ENCODE measurements at places on chromosomes 6 and 20. TPM values are rescaled to one million over a fixed set of nuclear protein-coding genes. Genes with fewer than 3 reads are reported as not detected.

TPBG gene
- total RNA-seq = 42.6 TPM

DNA sequence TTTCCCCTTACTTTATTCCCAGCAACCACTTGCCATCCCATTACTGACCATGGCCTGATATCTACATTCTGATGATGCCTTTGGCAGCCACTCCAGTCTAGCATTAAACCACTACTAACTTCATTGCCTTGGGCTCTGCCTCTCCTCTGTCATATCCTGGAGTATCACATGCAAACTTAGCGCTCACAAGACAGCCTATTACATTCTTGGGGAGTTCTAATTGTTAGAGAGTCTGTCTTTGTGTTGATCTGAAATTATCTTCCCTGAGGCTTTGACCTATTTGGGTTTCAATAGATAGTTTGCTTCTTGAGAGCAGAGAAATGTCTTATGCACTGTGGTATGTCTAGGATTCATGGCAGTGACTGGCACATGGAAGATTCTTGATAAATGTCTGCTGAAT lies 40.5 kb upstream of the RAB32 start:
- no peak for DNase-seq

GRCh38 chr6:33670086-33670660 lies 41.3 kb downstream of the UQCC2 start:
- DNase-seq = no peak

NOX3 gene
- not detected for total RNA-seq

GRCh38 chr6:170111141-170111664 lies 179.7 kb downstream of the DLL1 start:
- DNase-seq = no peak

GRCh38 chr6:4057036-4057435 lies 21.9 kb downstream of the FAM217A start:
- DNase-seq = no peak

BHLHE23 gene
- total RNA-seq = not detected

HCRTR2 gene
- not detected for total RNA-seq

- DNase-seq = no peak
These were observed 66.3 kb downstream of the PPP1R3G start for GRCh38 chr6:5151360-5151954.

DNA sequence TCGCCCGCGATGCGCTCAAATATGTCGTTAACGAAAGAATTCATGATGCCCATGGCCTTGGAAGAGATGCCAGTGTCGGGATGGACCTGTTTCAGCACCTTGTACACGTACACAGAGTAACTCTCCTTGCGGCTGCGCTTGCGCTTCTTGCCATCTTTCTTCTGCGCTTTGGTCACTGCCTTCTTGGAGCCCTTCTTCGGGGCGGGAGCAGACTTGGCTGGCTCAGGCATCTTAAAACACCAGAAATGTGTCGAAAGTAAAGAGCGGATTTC lies 36.4 kb downstream of the HFE start:
- peak; percentile 99 for DNase-seq

DNA sequence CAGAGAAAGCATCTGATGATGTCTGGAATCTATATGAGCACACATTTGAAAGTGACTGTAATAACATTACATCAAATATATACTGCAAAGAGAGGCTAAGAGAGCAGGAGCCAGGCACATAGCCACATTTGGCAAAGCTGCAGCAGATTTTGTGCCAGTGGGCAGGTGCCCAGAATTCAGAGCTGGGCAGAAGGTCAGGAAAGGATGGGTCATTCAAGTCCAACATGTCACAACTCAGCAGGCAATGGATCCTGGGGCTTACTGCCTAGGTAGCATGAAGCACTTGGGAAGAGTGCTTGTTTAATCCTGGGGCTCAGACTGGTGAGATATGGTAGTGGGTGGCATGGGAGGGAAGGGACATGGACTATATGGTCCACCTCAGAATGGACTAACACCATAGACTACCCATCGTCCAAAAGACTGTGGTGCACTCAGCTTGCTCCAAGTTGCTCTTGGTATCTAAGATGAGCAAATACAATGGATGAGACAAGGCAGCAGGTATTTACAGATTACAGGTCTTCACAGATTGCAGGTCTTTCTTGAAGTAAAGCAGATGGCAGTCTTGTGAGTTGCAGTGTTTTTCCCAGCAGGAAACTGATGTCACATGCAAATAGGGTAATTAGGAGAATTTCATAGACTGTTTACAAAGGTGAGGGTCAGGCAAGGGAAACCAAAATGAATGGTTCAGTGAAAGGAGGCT lies 31.2 kb upstream of the SHLD1 start:
- no peak for DNase-seq

DNA sequence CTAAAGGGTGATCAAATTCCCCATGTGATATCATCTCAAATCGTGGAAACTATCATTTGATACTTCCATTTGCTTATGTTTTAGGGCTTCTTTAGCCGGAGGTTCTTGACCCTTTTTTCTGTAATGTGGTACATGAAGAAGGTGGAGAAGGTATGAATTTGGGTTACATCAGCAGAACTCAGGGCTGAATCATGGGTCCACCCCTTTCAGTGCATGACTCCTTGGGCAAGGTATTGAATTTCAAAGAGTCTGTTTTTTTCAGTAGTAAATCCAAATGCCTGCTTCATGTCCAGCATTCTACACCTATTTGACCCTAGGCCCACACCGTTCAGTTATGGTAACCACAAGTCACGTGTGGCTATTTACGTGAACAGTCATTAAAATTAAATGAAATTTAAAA lies 30.6 kb upstream of the QKI start:
- DNase-seq = peak; percentile 62

DLK2 gene
- total RNA-seq = 3.8 TPM
